ENCODE measurements at places on chromosomes 13 and 19. TPM values are rescaled to one million over a fixed set of nuclear protein-coding genes. Genes with fewer than 3 reads are reported as not detected.

The KLK8 gene
- 9.1 TPM for total RNA-seq

The PRODH2 gene
- not detected for total RNA-seq

- DNase-seq = no peak
These were observed 17.7 kb downstream of the ZMYM5 start for GRCh38 chr13:19845758-19846157.

DNA sequence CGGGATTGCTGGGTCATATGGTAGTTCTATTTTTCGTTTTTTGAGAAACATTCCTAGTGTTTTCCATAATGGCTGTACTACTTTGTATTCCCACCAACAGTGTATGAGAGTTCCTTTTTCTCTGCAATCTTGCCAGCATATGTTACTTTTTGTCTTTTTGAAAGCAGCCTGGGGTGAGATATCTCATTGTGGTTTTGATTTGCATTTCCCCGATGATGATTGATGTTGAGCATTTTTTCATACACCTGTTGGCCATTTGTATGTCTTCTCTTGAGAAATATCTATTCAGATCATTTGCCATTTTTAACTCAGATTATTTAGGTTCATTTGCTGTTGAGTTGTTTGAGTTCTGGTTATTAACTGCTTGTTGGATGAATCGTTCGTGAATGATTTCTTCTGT lies 18.5 kb upstream of the ATP12A start:
- DNase-seq = no peak

GRCh38 chr19:52520013-52520412 lies 7.5 kb upstream of the ZNF808 start:
- no peak for DNase-seq

GRCh38 chr13:32423592-32423991 lies 4.3 kb downstream of the N4BP2L1 start:
- DNase-seq = no peak

DNA sequence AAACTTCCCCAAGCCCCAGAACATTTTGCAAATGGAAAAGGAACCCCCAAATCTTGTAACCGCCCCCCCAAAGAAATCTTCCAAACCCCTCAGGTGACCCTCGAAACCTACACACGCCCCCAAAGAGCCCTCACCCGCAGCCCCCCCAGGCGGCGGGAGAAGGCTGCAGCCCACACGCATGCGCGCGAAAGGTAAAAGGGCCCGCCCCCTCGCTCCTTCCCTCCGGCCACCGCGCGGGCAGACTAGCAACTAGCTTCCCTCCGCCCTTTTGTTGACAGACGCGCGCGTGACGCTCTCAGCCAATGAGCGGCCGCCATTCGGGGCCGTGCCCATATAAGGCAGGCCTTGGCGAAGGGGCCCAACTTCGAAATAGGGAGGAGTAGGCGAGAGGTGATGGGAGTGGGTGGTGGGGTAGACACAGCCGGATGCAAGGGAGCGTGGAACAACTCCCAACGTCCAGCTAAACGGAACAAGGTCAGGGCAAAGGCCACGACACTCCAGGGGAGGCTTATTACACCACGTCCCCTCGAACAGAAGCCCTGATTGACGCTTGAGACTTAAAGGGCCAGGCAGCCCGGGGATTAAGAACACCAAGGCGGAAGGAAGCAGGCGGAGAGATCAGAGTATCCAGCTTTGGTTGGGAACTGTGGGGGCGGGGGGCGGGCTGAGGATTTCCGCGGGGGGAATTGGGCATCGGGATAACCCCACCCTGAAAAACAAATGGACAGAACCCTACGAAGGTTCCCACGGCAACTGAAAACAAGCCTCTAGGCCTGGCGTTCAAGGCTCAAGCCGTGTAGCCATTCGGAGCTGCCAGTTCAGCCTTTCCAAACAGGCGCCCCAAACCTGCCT lies 13.3 kb downstream of the FBXO46 start:
- peak; percentile 98 for DNase-seq
